Cortex of kidney (tissue), 1 donor: ENCODE measurements at places on chromosomes 6 and 20.

GRCh38 chr20:32397567-32398084, 39.5 kb downstream of the ASXL1 start:
- no peak for DNase-seq

- no peak for DNase-seq
Observed at GRCh38 chr6:45052325-45052724, 275.8 kb upstream of the RUNX2 start.

- DNase-seq: no peak
Observed at GRCh38 chr6:2387445-2387844, 142.0 kb upstream of the GMDS start.

- DNase-seq: no peak
Observed at GRCh38 chr6:158131926-158132325, 36.1 kb downstream of the SERAC1 start.

DNA sequence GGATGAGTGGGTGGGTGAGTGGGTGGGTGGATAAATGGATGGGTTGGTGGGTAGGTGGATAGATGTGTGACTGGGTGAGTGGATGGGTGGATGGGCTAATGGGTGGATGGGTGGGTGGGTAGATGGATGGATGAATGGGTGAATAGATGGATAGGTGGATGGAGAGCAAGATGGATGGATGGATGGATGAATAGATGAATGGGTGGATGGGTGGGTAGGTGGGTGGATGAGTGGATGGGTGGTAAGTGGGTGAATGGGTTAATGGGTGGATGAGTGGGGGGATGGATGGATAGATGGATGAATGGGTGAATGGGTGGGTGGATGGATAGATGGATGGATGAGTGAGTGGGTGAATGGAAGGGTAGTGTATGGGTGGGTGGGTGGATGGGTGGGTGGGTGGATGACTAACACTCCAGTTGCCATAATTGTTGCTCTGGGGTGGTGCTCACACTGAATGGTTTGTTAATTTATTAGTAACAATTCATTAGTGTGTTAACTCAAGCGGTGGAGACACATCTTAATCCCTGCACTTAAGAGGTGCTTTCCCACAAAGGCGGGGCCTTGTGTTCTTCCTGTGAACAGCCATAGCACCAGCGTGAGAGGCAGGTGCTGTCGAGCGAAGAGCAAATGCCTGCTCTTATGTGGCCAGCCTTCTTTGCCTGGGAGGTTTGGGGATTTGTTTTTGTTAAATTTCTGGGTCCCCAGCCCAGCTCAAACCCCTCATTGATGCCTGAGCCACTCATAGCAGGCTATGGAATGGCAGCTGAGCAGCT, 4.9 kb upstream of the APCDD1L start:
- DNase-seq: no peak

DNA sequence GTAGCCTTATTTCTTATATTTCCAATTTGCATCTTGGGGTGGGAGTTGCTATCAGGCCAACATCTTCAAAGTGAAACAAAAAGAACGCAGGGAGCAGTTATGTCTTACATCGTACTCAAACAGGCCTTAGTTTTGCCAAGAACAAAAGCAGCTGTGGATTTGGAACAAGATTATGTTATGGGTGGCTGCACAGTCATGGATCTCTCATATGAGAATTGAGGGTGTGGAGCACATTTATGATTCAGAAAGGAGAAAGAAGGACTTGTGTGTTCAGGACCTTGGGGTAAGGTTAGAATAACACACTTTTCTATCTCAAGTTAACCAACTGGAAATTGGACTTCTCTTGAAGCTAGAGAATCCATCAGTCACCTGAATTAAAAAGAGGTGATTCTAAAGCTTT, 259.9 kb downstream of the FOXA2 start:
- no peak for DNase-seq

GRCh38 chr6:116100419-116101301, at the start of gene NT5DC1:
NT5DC1 (plus strand) TSS chr6:116100853; CDS start chr6:116100931, 78 bp downstream.
- DNase-seq: no peak

DNA sequence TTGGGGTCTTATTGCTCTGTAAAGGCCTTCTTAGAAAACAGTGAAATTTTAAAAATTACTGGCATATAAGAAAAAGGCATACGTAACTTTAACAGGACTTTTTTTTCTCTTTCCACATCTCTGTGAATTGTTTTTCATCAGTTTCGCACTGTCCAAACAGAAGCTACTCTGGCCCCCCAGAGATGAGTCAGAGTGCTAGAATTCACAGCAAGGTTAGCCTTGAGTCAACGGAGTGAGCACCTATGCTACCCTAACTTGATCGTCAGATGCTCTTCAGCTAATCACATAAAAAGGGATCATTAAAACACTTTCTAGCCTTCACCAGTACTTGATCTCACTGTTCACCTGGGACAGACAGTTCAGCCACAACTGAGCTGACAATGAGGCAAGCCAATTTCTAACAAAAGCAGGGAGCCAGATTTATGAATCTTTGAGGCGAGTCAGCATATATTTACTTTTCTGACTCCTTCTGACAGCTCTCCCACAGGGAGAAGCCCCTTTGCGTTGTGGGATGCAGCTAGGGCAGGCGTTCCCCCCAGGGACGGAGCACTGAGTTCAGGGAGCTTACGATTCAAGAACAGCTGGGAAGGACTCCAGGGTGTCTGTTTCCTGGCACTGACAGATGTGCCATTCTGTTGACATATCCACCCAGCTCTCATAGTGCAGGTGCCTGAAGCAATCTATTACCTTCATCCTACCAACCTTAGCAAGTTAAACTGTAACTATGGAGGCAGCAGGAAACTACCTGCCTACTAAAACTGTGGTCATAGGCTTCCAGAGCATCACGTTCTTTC, 46.4 kb upstream of the SPDEF start:
- DNase-seq: no peak

DNA sequence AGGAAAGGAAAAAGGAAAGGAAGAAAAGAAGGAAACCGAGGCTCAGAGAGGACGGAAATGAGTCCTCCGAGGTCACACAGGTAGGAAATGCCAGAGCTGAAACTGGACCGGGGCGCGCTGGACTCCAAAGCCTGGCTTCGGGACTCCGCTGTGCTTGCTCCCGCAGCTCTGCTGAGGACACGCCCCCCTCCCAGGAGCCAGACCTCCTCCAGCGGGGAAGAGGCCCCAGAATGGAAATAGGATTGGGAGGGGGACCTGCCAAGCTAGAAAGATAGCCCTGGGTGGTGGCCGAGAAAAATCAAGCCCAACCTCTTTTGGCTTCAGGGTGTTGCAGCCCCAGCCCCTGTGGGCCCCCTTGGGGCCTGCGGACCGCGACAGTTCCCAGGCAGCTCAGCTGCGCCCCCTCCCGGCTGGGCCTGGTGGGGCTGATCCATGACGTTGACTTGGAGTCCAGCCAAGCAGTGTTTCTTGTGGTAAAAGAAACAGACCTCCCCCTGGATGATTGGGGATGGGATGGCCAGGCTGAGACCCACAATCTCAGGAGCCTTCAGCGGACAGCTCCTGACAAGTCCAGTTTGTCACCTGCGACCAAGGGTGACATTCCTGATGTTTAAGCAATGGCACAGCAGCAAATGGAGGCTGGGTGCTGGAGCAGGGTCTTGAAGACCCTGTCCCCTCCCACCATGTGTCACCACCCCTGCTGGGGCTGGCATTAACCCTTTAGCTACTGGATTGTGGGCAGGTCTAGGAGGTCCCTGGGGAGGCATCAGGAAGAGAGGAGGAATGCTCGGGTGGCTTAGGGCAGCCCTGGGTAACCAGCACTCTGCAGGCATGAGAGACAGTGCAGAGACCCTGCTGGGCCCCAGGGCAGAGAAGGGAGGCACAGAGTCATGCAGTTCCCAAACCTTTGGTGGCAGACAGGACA, 55.4 kb downstream of the RIPOR3 start:
- no peak for DNase-seq

DNA sequence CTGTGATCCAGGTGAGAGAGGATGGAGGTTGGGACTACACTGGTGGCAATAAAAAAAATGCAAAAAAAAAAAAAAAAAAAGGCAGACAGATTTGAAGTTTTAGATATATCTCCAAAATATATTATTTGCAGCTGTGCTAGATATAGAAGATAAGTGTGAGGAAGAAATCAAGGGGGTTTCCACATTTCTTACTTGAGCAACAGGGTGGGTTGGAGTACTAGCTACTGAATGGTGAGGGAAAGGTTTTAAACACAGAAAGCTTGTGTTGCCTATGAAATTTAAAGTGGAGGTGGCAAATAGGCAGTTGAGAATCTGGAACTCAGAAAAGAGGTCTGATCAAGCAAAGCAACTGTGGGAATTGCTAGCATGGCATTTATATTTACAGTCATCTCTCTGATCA, 59.9 kb upstream of the GNRH2 start:
- no peak for DNase-seq

- DNase-seq: no peak
Observed at GRCh38 chr20:58602124-58602523, 49.0 kb upstream of the STX16 start.
